Right ventricle myocardium superior (tissue), 1 donor: ENCODE measurements at places on chromosomes 4 and X. TPM values are rescaled to one million over a fixed set of nuclear protein-coding genes. Genes with fewer than 3 reads are reported as not detected.

DNA sequence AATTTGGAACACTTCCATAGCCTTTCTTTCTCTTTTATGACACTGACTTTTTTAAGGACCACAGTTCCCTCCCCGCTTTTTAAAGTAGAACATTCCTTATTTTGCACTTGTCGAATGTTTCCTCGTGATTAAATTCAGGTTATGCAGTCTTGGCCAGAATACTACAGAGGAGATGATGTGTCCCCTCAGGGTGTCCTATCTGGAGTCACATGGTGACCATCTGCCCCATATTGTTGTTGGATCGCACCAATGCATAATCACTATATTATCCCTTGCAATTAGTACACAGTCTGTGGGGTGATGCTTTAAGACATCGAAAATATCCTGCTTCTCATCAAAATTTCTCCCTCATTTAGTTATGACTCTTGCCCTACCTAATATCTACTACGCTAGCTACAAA is 27.4 kb downstream of the WDFY3 start:
- DNase-seq, result no peak

DNA sequence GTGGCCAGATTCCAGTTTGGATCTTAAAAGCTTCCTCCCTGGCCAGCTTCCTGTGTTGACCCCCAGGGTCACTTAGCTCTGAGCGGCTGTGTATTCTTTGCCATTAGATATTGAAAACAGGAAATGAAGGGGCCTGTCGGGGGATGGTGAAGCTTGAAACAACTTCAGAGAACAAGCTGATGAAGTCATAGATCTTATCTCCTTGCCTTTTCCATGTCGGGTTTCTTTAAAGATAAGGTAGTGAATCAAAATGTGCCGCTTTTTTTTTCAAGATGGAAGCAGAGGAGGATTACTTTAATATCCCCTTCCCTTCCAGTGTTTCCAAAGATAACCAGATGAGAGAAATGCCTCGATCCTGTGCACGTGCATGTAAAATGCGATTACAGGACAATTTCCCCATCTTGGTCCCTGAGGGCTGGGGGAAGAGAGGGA is 508.5 kb downstream of the MID1IP1 start:
- DNase-seq, result peak; percentile 36

DNA sequence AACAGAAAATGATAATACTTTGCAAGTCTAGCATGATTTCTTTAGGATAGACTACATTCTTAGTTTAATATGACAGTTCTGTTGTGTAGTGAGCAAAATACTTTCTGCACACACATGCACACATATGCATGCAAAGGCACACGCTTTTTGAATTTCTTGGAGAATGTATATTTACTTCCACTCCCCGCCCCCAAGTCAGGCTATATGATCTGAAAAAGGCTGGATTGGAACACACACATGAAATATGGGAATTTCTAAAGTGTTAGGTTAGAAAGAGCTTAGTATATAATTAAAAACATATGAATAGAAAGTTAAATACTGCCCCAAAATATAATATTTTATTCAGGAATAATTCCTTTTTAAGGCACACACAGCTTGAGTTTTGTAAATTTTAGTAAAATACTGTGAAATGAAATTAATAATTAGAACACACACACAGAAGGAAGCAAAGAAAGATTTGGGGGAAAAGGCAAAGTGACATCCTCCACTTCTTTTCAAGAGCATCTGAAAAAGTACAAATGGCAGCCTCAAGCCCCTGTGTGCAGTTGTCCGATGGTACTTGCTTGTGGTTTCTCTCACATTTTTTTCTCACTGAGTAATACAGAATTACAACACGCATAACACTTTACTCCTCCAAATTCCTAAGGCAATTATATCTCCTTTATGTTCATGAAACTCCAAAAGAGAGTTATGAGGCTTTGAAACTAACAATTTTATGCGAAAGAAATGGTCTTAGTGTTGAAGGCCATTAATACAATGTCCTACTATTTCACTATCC is 228.9 kb upstream of the ETNPPL start:
- no peak for DNase-seq

DNA sequence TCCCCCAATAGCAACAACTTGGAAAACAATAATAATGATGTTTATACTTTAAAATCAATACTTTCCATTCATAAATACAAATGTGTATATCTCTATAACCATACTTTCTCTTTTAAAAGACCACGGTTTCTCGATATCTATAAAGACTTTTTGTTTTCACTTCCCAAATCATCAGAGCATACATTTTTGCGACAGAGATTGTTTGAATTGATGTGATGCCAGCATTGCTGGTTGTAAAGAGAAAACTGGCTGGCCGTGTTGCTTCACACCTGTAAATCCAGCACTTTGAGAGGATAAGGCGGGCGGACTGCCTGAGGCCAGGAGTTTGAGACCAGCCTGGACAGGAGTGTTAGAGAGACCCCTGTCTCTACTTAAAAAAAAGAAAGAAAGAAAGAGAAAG is 77.6 kb upstream of the ZNF518B start:
- DNase-seq, result no peak

DNA sequence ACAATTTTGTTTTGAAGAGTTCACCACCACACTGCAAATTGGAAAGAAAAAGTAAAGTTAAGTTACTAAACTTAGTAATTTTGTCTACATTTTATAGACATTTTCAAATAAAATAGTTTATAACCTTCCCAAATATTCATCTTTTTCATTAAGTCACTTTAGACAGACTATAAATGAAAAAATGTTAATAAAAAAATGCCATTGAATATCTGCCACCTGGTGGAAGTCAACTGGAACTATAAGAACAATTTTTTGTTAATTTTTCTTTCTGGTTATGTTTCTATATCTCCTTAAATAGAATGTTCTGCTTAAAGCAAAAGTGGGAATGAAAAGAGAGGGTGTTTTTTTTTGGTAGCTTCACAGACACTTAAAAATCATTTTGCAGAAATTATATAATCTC is 534.4 kb upstream of the PCDH10 start:
- DNase-seq, result no peak

GRCh38 chr4:157128395-157128794 is 52.4 kb downstream of the GLRB start:
- DNase-seq, result no peak

- no peak for DNase-seq
Observed at GRCh38 chr4:159045321-159045720, 57.6 kb upstream of the RAPGEF2 start.

- DNase-seq, result no peak
Observed at GRCh38 chr4:144574509-144574908, 71.4 kb upstream of the HHIP start.

GRCh38 chr4:25320773-25321172 is 8.2 kb downstream of the ZCCHC4 start:
- DNase-seq, result no peak

GRCh38 chrX:74523870-74524735 is 90.3 kb downstream of the RLIM start:
- DNase-seq, result no peak

DNA sequence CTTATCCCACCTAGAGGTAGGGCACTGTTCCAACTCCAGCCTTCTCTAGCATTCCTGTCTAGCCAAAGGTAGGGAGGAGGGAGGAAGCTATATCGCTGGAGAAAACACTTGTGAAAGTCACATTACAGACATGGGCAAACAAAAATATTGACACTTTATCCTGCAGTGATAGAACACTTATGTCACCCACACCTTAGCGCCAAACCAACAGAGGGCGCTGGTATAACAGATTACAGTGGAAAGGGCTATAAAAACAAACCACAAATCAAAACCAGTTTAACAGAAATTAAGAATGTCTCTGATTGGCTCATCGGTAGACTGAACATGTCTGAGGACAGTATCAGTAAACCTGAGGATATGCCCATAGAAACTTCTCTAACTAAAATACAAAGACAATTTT is 451.3 kb downstream of the TLL1 start:
- DNase-seq, result no peak

GRCh38 chr4:85995361-85995760 is 364.5 kb downstream of the MAPK10 start:
- no peak for DNase-seq

- no peak for DNase-seq
Observed at GRCh38 chrX:31200430-31200829, 128.6 kb upstream of the FTHL17 start.

DNA sequence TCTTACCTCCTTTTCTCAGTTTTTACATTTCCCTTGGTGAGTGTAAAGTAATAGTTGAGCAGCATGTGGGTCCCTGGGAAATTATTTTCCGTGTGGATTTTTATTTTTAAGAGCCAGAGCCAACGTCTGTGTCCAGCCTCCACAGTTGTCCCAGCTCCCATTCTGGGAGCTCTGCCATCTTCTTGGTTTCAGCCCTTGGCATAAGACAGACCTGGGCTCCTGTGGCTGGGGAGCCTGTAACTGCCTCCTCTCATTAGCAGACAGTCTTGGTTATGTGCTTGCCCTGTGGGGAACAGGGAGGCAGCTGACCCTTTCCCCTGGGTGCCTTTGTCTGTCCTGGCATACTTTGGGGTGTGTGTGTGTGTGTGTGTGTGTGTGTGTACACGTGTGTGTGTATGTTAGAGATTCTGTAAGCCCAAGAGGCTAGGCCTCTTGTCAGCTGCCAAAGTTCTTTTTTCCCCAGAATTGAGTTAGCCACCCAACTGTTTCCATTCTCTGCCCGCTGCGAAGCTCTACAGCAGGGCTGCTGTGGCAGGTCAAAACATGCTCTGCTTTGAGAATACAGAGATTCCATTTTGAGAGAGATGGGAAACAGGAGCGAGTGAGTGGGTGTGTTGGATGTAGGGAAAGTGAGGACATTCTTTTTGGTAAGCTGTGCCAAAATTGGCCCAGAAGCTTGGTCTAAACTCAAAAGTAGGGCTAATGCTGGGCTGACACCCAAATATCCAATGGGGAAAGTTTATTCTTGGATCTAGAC is 140.7 kb downstream of the TMEM164 start:
- DNase-seq, result no peak

DNA sequence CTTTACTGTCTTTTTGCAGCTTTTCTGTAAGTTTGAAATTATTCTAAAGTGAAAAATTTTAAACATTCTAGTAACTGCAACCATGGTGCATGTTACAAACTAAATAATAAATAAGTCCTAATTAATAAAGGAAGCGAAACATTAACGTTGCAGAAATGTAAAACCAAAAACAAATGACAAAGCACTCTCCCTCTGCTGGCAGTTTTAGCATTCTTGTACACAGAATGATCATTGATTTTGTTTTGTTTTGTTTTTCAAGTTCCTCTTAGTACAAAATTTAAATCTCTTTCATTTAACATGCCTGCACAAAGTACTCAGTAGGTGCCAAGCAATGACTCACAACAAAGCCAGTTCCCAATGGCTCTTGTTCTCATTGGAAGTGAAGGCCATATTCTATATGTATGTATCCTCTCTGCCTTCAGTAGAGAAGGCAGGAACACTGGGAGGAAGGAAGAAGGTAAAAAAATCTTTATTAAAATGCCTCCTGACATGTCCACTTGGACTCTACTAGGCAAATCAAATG is 13.7 kb upstream of the TMSB4X start:
- no peak for DNase-seq

DNA sequence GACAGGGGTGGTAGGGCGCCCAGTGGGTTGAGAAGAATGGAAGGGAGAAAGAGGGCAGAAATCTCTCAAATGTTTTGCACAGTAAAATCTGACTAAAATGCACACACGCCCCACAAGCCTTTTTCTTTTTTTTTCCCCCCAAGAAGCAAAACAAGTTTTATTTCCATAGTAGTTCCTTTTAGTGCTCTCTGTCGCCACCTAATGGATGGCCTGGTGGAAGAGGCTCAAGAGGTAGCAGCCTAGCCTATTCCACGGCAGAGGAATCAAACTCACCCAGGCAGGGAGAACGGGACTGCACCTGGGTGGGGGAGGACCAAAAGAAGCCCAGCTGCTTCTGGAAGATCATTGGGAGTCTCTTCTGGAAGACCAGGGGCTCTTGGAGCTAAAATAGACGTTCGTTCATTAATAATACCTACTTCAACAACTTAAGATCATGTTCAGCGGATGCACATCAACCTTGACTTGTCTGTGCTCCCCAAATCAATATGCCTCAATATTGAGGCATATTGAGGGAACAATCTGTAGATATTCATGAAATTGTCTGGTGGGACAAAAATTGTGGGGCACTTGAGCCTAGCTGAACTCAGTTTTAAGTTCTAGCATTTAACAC is 31.6 kb upstream of the IRAK1 start:
- peak; percentile 70 for DNase-seq

DNA sequence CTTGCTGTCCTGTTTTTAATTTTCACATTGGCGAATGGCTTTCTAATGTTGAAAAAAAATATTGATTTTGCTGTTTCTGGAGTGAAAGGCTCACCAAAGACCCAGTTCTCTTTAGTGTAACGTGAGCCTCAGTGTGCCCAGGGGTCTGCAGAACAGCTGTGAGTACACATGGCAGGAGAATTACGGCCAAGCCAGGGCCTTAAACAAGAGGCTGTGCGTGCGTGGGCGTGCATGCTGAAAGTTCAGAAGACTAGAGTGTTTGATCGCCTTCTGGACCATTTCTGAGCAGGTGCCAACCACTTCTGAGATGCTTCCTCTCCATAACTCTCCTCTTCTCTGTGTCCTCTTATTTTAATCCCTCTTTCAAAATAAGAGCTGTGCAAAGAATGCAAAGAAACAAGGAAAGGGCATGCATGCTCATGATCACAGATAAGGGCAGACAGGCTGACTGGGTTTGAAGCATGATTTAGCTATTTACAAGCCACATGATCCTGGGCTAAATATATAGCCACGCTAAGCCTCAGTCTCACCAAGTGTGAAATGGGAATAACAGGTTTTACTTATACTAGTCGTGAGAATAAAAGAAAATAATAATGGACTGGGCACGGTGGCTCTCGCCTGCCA is 9.9 kb downstream of the PHEX start:
- DNase-seq, result no peak

DNA sequence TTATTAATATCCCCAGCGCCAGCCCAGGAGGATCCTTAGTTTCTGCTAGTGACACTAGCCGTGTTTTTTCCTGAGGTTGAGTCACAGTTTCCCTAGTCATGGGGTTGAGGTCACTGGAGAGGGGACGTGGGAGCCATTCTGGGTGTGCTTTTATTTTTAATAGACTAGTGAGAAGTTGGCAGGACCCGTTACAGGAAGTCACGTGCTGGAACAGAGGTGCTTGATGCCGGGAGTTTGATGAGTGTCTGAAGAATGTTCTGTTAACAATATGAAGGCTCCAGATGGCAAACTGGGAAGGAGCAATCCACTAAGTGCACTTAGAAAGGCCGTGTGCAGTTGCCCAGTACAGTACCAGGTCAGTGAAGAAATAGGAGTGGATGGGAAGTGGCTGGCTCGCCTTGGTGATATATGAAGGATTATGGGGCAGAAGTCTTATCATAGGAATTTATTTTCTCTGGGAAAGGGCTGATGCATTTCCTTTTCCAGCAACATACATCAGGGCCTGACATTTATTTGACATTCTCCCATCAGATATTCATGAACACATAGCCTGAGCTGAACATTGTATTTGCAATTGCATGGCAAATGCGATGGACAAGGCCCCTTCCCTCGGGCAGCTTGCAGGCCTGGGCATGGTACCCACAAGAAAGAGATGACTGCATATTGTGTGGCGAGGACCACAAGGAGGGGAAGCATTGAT is 291.8 kb downstream of the FBXW7 start:
- DNase-seq, result peak; percentile 53

- DNase-seq, result no peak
Observed at GRCh38 chrX:4825550-4825949, 1112.1 kb upstream of the PRKX start.

GRCh38 chr4:105461621-105462382 is 12.1 kb downstream of the PPA2 start:
- DNase-seq, result no peak

POLA1 gene
- 5.9 TPM for total RNA-seq

IRS4 gene
- not detected for total RNA-seq

CNKSR2 gene
- 0.51 TPM for total RNA-seq

NLGN3 gene
- 0.38 TPM for total RNA-seq

STATH gene
- total RNA-seq, result not detected

ERAS gene
- not detected for total RNA-seq

CDS1 gene
- total RNA-seq, result 0.19 TPM

BBS12 gene
- total RNA-seq, result 4.9 TPM

ZXDB gene
- 4.6 TPM for total RNA-seq

TBX22 gene
- total RNA-seq, result not detected
